WTC11 (cell line): ENCODE measurements at places on chromosomes 13 and 19.

DNA sequence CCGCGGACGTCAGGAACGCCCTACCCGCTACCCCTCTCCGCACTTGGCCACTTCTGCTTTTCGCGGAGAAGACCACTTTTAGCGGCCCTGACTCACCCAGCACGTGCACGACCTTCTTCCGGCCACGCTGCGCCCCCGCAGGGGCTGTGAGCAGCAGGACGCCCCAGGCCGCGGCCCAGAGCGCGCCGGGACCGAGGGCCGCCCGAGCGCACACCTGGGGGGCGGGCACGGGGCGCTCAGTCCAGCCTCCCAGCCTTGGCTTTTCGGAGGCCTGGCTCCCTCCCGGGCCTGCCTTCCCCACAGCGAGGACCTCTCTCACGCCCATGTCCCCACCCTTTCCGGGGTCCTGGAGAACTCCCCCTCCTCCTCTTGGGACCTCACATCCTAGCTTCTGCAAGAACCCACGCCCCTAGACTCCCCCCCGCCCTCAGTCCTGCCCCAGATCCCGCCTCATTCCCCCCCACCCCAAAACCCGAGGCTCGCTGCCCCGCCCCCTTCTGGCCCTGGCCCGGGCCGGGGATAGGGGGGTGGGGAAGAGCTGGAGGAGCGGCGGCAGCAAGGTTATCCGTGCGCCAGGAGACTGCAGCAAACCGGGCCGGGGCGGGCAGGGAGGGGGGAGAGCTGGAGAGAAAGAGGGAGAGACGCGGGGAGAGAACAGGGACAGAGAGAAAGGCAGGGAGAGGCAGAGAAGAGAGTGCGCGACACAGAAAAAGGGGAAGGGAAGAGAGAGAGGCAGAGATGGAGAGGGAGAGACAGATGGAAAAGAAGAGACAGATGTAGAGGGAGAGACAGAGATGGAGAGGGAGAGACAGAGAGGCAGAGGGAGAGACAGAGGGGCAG is 11.5 kb downstream of the TM6SF2 start:
- peak; percentile 79 for DNase-seq

DNA sequence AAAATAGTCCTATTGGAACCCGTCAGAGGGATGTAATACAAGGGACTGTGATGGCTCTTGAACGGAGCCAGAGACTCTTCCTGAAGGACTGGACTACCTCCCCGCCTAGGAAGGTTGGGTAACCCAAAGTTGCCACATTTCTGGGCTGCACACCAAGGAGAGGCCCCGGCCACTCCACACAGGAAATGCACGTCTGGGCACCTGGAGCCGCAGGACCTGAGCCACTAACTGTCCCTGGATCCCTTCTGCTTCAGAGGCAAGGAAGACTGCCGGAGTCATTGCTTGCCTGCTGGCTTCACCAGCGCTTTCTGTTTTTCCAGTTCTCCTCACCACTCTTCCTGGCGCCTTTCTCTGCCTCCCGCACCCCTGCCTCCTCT is 1.2 kb upstream of the FLT1 start:
- no peak for DNase-seq

- no peak for DNase-seq
Measured at GRCh38 chr13:44079413-44080205, 199.9 kb downstream of the LACC1 start.

DNA sequence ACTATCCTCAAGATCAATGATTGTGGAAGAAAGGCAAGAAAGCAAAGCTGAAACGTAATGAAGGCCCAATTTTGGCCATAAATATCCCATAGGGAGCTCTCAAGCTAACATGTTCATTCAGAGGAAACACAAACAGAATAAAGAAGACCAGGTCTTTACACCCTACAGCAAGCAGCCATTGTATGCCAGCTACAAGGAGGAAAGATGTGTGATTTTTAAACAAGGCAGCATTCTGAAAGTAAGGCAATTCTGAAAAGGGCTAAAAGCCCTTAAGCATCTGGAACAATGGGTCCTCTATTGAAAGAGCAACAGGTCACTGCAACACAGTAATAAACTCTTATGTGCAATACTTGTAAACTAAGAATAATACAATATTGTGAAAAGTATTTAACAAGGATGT is 1002.4 kb downstream of the SLITRK1 start:
- DNase-seq: no peak

DNA sequence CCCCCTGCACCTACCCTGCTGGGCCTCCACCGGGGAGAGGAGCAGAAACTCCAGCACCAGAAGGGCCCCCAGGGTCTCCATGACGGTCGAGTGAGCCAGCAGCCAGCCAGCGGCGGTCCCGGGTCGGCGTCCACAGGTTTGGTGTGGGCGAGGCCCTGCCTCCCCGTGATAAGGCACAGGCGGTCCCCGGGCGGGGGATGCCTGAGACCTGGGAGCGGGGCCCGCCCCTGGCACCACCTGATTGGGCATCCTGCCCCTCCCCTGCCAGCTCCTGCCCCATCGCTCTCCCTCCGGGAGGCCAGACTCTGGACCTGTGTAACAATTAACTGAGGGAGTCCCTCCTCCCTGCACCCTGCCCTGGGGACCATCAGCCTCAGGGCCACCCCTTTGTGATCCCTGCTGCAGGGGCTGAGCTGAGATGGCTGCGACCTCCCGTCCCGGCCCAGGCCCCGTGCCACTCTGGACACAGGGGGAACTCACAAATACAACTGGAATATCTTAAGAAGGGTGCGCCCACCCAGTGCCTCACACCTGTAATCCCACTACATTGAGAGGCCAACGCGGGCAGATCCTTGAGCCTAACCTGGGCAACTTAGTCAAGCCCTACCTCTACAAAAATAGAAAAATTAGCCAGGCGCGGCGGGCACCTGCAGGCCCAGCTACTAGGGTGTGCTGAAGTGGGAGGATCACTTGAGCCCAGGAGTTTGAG is at the start of gene SMIM24:
SMIM24 (minus strand) TSS at position 143 of the 709 bp plus-strand sequence; CDS start at position 81, 62 bp downstream.
- no peak for DNase-seq

GRCh38 chr19:32809254-32809653 is 60.3 kb downstream of the SLC7A9 start:
- no peak for DNase-seq

- DNase-seq: no peak
Measured at GRCh38 chr13:102183509-102184182, 218.2 kb downstream of the FGF14 start.

- DNase-seq: peak; percentile 87
Measured at GRCh38 chr19:584240-585001, 5.3 kb upstream of the HCN2 start.

DNA sequence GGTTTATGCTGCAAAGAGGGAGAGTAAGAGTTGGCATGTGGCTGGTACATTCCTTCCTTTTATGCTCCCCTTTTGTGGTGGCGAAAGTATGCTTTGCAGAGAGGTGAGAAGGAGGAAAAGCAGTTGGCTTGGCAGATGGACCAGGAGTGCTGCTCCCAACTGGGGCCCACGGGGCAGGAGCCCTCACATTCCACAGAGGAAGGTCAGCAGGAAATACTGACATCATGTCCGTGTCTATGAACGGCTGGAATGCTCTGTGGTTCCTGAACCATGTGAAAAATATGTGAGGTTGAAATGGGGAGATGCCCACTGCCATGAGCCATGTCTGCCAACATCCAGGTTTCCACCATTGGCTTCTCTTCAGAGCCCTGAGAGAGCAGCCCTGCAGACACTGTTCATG is 33.3 kb upstream of the GAS6 start:
- no peak for DNase-seq

- DNase-seq: no peak
Measured at GRCh38 chr13:44972956-44973581, 16.2 kb downstream of the NUFIP1 start.

DNA sequence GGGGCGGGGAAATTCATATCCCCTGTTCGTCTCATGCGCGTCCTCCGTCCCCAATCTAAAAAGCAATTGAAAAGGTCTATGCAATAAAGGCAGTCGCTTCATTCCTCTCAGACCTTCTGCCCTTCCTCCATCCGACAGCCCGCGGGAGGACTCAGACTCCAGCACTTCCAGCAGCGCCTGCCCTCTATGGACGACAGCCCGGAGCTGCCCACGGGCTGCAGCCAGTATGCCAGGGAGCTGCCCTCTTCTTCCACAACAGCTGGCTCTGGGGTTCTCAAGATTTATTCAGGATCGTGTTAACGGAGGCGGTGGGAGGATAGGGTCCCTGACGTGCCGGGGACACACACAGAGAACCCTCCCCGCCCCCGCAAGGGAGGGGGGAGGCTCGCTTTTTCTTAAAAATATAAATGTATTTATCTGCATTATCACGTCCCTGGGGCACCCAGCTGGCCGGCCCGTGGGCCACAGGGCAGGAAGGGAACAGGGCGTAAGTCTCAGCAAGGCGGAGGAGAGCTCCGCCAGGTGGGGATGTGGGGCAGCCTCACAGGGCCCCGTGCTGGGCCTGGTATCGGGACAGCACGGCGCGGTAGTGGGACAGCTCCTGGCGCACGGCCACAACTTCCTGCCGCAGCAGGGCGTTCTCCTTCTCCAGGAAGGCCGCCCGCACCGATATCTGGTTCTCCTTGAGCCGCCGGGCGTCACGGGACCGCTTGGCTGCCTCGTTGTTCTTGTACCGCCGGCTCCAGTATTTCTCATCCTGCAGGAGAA is 6.7 kb downstream of the DBP start:
- DNase-seq: peak; percentile 72

DNA sequence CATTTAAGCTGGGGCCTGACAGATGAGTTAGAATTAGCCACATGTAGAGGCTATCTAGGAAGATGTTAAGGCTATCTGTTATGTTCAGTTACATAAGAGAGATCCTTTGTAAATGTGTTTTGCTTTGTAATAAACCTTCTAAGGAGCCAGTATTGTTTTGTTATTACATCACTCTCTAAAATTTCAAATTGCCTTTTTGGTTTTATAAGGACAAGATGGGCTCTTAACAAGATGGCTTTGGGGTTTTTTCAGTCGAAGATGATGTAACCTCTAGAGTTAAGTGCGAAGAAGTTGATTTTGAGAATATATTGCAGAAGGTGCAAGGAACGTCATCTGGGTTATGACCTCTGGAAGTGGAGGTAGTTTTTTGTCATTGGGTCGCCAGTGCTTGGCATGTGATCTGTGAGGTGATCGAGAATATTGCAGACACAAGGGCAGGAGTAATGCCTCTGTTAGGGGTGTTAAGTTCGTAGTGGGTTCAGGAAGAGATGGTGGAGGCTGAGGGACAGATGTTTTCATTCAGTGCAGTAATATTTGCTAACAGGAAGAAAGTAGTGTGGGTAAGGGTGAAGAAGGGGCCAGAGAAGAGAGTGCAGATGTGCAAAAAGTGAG is 12.7 kb downstream of the LSM14A start:
- no peak for DNase-seq

- DNase-seq: no peak
Measured at GRCh38 chr13:93689333-93689732, 462.7 kb downstream of the GPC6 start.

DNA sequence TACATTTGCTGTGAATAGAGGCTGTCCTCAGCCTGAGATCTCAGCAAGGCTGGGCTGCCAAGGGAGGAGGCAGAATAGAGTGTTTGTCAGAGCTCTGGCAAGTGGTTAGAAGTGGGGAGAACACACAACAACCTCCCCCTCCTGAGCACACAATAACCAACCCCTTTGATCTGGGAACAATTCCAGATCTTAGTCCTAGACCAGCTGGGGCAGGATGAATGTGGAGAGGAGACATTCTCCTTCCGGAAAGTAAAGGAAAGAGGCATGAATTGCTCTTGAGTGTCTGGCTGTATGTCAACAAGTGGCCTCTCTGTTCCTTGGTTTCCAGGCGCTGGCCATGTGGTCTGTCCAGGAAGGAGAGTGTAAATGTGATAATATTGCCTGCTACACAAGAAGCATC is 114.9 kb upstream of the TMTC4 start:
- no peak for DNase-seq

GRCh38 chr19:47272448-47273312 is 2.0 kb upstream of the INAFM1 start:
- no peak for DNase-seq

DNA sequence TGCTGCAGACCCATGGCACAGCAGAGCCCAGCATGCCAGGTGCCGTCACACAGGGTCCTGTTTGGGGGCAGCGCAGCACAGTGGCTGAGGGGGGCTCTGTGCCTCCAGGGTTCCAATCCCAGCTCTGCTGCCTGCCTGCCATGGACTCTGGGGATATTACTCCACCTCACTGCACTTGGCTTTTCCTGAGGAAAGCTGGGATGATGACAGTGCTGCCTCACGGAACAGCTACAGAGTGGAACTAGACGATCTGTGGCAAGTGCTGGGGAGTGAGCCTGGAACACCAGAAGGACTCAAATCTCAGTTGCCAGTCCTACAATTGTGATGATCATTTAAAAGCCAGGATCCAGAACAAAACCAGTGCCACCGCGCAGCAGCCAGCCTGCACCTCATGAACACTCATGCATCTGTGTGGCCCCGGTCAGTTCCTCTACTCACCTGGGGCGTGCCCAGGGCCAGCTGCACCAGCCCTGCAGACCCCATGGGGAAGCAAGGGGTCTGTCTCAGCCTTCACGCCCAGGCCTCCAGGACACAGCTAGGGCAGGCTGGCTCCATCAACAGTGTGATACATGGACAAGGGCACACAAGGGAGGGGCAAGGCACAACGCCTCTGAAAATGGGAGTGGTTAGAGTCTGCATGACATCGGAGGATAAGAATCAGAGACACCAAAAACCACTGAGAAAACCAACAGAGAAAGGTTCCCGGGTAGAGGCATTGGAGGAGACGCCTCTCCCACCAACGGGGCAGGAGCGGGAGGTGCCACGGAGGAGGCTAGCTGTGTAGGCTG is 55.2 kb downstream of the ATP7B start:
- DNase-seq: no peak

- no peak for DNase-seq
Measured at GRCh38 chr13:52921194-52921593, 72.8 kb upstream of the PCDH8 start.

DNA sequence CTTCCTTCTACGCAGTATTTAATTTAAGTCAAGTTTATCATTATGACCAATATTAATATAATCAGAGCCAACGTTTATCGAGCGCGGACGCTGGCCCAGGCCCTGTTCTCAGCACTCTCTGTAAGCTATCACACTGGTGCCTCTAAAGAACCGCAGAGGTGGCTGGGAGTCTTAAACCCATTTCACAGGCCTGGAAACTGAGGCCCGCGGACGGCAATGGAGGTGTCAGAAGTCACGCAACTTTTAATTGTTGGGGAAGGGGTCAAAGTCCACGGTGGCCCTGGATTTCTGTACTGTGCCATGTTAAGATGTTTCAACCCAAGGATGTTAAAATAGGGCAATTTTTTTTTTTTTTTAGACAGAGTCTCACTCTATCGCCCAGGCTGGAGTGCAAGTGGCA is 8.8 kb downstream of the PTPRS start:
- no peak for DNase-seq

- DNase-seq: no peak
Measured at GRCh38 chr13:91863699-91864098, 465.3 kb downstream of the GPC5 start.

DNA sequence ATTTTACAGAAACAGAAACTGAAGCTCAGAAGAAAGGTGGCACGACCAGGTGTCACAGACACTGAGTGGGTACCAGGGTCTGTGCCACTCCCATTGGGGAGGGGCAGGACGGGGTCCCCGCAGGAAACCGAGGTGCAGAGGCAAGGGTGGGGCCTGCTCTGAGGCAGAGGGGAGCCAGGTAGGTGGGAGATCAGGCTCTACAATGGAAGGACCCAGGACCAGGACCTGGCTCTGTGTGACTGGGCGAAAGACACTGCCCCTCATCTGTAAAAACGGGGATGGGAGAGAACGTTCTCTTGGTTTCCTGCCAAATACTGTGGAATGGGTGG is 2.8 kb downstream of the PTGIR start:
- DNase-seq: no peak

GRCh38 chr19:47507012-47507411 is 7.9 kb downstream of the NAPA start:
- DNase-seq: no peak
